ENCODE measurements at places on chromosomes 2 and 18. TPM values are rescaled to one million over a fixed set of nuclear protein-coding genes. Genes with fewer than 3 reads are reported as not detected.
A peak's percentile ranks its signal among the peaks of the same experiment; 100 is the strongest.

GRCh38 chr18:6876641-6877041 is 147.1 kb downstream of the ARHGAP28 start:
- no peak for DNase-seq
- no peaks in the 10 kb centered on the region for H3K27me3 ChIP-seq
- no peak overlapping the region for H3K27ac ChIP-seq
- no peak overlapping the region for H3K4me3 ChIP-seq
- H3K4me1 ChIP-seq = no peaks in the 10 kb centered on the region

DNA sequence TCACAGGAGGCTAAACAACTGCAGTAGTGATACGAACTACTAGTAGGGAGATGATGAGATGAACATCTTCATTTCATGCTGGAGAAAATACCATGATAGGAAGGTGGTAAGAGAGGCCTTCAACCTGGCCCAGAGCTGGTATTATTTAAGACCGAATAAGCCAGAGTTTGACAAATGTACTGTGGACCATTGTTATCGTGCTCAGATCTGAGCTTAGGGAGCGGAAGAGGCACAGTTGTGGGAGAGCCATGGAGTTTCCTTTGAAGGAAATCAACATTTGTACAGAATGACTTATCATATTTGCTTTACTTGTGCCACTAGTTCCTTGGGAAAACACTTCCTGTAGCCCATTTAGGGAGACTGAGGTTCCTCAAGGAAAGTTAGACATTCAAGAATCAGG is 260.6 kb upstream of the TNP1 start:
- H3K4me1 ChIP-seq = no peaks in the 10 kb centered on the region
- no peak for DNase-seq
- no peaks in the 10 kb centered on the region for H3K27me3 ChIP-seq
- H3K27ac ChIP-seq = no peak overlapping the region
- H3K36me3 ChIP-seq = no peaks in the 10 kb centered on the region

DNA sequence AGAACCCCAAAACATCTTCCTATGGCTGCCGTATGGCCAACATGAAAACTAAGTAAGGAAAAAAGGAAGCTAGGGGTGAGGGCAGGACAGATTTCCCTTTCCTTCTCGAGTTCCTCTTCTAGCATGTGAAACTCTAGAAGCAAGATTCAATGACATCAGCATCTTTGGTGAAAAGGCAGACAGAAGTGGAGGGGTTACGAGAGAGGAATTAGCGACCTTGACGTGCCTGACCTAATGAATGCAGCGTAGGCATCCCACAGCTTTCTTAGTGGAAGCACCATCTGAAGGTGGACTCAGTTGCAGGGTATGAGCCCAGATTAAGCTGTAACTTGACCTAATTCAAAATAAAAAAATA is 47.9 kb upstream of the PELI1 start:
- no peak overlapping the region for H3K4me3 ChIP-seq
- no peaks in the 10 kb centered on the region for H3K27me3 ChIP-seq

DNA sequence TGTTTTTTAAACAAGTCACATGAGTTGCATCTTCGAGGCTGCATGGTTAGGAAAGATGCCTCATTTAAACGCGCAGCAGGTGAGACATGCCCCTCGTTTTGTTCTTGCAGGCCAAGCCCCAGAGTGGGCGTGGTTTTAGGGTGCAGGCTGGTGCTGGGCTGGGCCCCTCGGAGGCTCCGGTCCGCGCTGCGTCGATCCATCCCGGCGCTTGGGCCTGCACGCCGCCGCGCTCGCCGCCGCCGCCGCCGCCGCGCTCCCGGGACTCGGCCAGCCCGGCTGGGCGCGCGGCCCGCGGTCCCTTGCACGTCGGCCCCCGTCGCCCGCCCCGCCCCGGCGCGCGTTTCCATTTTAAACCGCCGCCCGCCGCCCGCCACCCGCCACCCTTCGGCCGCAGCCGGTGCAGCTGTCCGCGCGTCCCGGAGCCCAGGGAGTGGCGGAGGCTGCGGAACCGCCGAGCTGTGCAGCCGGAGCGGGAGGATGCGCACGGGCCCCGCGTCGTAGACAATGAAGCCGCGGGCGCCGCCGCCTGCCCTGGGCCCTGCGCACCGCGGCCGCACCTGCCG is 175.5 kb downstream of the AGAP1 start:
- peak; percentile 45 for DNase-seq
- H3K4me3 ChIP-seq = peak overlapping the region; percentile 68
- no peak overlapping the region for H3K27ac ChIP-seq
- peaks cover 16% of the 10 kb centered on the region for H3K4me1 ChIP-seq
- no peaks in the 10 kb centered on the region for H3K36me3 ChIP-seq
- H3K27me3 ChIP-seq = peaks cover 65% of the 10 kb centered on the region

DNA sequence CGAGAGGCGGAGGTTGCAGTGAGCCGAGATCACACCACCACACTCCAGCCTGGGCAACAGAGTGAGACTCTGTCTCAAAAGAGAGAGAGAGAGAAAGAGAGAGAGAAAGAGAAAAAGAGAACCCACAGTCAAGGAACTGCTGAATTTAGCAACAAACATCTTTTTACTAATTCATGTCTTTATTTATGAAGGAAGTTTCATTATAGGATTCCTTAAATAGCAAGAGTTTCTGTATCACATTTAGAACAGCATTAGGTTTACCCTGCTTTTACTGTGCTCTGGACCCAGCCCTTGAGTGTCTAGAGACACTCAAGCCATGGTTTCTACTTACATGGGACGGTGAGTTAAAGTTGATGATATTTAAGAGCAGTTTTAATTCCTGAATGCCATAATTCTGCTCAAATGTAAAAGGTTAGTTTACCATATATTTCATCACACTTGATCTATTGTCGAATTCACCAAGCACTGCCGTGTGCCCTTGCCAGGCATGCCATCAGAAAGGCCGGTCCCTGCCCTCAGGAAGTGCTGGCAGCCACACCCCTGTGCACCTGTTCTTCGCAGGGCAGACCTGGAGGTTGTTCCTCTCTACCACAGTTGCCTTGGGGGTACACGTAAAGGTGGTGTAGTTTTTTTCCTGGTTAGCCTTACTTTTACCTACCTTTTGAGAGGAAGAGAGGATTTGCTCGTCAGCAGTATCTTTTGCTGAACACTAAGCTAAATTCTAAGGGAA is 153.3 kb downstream of the LDLRAD4 start:
- no peak for DNase-seq
- peak overlapping the region; percentile 33 for H3K4me3 ChIP-seq
- peak overlapping the region; percentile 100 for H3K27ac ChIP-seq

GPR155 gene
- total RNA-seq = 14.0 TPM

CFAP65 gene
- total RNA-seq = not detected

DNA sequence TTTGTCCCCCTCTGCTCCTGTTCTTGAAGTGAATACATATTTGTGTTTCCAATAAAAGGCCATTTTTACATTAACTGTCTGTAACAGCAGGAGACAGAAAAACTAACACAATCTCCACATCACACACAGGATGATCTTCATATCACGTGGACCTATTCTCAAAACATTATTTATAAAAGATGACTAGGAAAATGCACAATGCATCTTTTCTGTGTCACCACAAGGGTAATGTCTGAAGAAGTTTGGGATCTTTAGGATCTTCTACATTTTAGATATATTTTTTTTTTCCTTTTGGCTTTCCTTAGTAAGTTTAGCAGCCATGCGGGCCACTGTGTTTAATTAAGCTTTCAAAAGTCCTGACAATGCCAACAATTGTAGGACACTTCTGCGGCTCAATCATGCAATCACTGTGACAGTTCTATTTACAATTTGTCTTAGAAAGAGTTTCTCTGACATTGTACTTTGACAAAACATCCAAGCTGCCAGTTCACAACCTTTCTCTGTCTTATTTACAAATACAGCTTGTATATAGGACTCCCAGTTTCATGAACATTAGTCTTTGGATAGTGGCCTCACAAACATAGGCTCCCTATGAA is 12.3 kb downstream of the BCL11A start:
- peaks cover 67% of the 10 kb centered on the region for H3K27me3 ChIP-seq
- H3K36me3 ChIP-seq = peaks cover 2% of the 10 kb centered on the region
- peaks cover under 1% of the 10 kb centered on the region for H3K4me1 ChIP-seq
- no peak overlapping the region for H3K4me3 ChIP-seq

GPR17 gene
- total RNA-seq = not detected

UPP2 gene
- total RNA-seq = not detected

Data from T-helper 17 cell (primary cell).